ENCODE measurements at places on chromosomes 6 and 20.

DNA sequence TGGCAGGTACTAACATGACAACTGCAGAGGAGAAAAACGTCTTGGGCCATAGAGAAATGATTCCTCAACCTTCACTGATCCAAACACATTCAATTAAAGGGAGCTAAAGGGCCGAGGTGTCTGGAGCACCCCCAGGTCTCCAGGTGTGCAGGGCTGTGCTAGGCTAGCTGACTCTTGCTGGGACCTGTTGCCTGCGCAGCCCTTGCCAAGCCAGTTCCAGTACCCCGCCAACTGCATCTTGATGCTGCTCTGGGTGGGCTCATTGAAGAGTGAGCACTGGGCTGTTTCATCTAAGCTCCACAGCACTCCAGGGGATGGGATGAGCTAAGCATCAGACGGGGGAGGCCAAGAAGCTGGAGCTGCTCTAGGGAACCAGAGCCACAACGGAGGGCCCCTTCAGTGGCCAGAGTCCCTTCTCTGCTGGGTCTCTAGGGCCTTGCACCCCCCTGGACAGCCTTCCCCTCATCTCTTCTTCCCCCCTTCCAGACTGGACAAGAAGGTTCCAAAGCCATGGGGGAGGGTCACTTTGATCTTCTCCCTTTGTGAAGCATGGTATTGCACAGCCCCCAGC is 15.9 kb downstream of the LEMD2 start:
- DNase-seq, result no peak

GRCh38 chr6:155309150-155309549 is 5.1 kb downstream of the TFB1M start:
- DNase-seq, result no peak

GRCh38 chr20:61934716-61935530 is 130.8 kb downstream of the TAF4 start:
- DNase-seq, result no peak

GRCh38 chr6:56842686-56843475 is 112.0 kb upstream of the BEND6 start:
- peak; percentile 58 for DNase-seq

DNA sequence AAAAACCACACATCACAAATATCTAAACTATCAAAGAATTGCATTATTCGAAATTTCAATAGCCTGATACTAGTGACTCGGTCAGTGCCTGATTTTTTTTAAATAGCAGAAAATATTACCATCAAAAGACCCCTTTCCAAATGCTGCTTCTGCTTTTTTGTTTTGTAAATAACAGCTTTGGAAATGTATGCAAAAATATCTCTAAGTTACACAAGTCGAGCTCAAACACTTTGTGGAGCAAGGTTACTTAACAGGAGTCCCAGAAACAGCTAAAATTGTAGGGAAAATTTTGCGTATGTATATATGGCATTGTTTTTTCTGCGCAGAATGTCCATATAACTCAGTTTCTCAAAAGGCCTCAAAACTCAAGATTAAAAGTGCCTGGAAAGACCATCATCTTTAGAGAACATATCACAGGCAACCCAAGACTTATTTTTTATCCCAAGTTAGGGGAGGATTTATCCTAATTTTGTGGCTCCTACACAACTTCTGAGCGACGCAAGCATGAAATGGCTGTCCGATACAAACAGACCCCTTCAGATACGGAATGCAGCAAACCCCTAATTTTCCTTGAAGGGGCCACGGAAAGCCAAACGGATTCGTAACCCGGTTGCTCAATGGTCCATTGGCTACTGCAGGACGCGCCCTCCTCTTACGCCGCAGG is 1.3 kb downstream of the CEP85L start:
- DNase-seq, result peak; percentile 58

DNA sequence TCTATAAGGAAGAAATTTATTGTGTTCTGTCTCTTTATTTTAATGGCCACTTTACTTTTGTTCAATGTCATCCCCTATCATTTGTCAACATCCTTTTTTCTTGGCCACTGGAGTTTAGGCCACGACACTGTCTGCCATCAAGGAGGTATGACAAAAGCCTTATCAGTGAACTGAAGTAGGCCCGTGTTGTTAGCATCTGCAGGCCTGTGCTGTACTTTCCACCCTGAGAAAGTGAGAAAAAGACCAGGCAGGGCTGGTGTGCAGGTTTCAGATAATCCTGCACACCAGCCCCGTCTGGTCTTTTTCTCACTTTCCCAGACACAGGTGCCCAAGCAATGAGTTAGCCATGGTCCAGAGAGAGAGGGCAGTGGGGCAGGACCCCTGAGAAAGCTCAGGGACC is 57.6 kb downstream of the GOPC start:
- no peak for DNase-seq

DNA sequence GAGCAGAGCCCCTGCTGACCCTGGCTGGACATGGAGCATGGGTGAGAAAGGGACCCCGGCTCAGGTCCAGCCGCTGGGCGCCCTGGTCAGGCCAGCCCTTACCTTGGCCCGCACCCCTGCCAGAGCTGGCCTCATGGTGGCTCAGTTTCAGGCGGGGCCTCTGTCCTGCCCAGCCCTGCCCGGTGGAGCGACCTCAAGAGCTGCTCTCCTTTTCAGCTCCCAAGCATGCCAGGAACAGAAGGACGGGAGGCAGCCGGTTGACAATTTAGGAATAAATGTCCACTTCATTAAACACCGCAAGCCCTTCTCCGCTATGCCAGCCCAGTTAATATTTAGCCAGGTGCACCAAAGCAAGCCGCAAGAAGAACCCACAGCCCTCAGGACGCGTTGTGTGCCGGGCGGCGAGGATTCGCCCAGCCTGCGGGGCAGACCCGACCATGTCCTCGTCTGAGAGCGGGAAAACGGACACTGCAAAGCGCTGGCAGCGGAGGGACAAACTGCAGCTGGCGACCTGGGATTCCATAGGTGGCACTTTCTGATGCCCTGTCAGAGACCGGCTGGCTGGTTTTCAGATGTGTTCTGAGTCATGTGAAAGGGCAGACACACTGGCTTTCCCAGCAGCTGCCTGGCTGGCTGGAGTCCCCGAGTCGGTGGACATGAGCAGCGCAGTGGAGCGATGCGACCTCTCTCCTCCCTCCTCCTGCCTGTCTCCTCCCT is 221.9 kb downstream of the TTLL2 start:
- DNase-seq, result no peak

DNA sequence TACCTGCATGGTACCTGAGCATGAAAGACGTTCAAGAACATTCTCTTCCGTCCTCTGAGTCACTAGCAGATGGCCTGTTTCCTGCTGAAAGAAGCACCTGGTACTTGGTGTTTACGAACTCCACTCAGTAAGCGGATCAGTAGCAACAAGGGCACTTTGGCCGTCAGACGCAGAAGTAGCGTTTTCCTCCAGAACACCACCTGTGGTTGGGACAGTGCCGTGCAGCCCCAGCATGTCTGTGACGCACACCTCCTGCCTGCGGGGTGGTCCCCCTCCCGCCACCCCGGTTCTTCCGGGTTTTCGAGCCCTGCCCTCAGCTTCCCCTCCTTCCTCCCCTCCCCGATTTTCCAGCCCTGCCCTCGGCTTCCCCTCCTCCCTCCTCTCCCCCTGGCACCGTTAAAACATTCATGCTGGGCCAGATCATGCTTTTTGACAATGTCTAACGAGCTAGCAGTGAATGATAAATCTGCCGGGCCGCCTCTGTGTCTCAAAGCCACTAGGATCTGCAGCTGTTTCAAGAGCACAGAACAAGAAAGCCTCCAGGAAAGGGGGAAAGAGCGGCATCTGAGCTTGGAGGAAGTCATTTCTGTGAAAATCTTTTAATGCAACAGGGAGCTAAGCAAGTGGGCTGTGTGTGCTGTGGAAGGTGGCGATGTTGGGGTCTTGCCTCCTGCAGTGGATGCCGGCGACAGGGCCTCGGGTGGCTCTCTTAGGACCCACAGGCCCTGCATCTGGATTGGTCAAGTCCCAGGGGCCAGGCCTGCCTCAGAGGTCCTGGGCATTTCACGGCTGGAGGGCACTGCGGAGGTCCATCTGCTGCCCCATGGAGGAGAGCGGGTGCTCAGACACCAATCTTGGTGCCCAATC is 207.9 kb downstream of the ERMARD start:
- no peak for DNase-seq

- DNase-seq, result no peak
Measured at GRCh38 chr20:36883977-36884535, 8.1 kb downstream of the TLDC2 start.

DNA sequence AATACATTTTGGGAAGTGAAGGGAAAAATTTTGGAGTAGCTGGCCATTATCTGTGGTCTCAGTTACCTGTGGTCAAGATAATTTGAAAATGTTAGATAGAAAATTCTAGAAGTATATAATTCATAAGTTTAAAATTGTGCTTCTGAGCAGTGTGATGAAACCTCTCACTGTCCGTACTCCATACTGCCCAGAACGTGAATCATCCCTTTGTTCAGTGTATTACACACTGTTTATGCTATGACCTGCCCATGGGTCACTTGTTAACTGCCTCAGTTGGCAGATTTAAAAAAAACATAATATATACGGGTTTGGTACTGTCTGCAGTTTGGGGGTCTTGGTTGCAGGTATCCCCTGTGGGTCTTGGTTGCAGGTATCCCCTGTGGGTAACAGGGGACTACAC is 4.1 kb upstream of the CALHM5 start:
- DNase-seq, result peak; percentile 54

DNA sequence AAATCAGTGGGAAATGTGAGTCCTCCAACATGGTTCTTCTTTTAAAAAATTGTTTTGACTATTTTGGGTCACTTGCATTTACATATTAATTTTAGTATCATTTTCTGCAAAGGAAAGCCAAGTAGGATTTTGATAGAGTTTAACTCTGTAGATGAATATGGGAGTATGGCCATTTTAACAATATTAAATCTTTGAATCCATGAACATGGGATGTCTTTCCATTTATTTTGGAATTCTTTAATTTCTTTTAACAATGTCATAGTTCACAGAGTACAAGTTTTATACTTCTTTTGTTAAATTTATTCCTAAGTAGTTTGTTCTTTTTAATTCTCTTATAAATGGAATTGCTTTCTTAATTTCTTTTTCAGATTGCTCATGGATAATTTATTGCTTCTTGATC is 56.5 kb upstream of the ARMC2 start:
- DNase-seq, result no peak

DNA sequence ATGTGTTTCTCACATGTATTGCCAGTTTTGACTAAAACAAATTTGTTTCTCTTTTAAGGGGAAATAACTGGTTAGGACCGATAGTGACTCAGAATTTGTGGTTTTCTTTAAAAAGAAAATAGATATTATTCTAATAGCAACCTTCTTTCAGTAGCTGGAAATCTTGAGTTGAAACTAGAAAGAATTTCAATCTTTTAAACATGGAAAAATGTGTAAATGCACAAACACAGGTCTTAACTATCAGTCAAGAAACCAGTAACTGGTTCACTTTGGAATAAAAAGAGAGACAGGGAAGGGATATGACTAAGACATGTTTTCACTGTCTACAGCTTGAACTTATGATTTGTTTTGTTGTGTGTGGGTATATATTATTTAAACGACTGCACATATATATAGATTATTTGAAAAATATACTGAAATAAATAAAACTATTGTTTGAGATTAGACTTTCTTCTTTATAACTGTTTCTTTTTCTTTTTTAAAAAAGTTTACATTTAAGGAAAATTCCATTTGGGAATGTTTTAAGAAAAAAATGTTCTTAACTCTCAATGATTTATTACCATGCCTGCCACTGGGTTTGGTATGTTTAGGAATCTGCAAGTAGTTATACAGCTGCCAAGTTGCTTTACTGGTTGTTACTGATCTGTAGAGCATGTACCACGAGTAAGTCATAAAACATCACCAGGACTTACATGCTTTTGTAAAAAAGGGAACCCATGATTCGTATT is 753.3 kb upstream of the MARCKS start:
- DNase-seq, result peak; percentile 85

GRCh38 chr20:63176034-63176426 is 39.9 kb downstream of the YTHDF1 start:
- no peak for DNase-seq
